H1 (cell line): ENCODE measurements at places on chromosomes 5 and 9. TPM values are rescaled to one million over a fixed set of nuclear protein-coding genes. Genes with fewer than 3 reads are reported as not detected.

The BRINP1 gene
- 19.3 and 19.5 TPM in 2 replicates for polyA plus RNA-seq

DNA sequence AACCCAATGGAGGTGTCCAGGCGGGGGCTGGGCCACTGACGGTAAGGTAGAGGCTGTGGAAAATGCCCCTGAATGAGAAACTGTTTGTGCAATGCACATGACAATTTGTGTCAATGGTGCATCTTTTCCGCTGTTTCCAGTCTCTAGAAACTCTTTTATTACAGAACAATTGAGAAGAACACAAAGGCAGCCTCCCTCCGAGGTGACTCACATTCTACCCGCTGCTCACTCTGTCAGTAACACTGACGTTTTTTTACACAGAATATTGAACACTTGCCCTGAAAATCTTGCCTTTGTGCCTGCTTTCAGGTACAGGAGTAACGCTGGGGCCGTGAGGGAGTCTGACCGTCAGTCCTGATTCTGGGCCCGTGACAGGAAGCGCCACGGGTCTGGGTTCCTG is 11.7 kb upstream of the TENT4A start:
- peaks cover 5% of the 10 kb centered on the region for H3K4me1 ChIP-seq
- no peaks in the 10 kb centered on the region for H3K27me3 ChIP-seq
- no peak for DNase-seq
- no peak overlapping the region for H3K4me3 ChIP-seq

DNA sequence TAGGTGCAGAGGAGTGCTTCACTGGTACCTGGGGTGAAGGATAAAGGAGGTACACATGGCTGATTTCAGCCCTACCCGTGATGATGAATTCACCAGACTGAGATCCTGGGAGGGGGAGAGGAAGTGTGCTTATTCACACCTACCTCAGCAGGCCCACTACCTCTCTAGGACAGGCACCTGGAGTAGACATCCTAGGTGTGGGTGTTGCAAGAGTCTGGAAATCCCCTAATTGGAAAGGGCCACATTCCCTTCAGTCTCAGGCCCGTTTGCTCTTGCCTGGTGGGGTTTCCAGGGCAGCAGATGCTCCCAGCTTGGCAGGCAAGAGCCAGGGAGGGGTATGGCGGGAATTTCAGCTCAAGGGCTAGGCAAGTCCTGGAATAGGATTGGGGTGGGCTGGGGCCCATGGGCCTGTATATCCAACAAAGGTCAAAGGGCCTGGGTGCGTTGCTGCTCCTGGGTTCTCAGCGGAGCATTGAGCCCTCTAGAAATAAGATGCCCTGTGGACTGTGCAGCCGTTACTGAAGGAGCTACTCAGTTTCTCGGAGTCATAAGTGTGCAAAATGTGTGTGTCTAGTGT is 5.8 kb upstream of the CCL21 start:
- no peak overlapping the region for H3K4me3 ChIP-seq
- DNase-seq: no peak
- H3K4me1 ChIP-seq: no peaks in the 10 kb centered on the region
- no peak overlapping the region for H3K27ac ChIP-seq
- no peaks in the 10 kb centered on the region for H3K36me3 ChIP-seq

DNA sequence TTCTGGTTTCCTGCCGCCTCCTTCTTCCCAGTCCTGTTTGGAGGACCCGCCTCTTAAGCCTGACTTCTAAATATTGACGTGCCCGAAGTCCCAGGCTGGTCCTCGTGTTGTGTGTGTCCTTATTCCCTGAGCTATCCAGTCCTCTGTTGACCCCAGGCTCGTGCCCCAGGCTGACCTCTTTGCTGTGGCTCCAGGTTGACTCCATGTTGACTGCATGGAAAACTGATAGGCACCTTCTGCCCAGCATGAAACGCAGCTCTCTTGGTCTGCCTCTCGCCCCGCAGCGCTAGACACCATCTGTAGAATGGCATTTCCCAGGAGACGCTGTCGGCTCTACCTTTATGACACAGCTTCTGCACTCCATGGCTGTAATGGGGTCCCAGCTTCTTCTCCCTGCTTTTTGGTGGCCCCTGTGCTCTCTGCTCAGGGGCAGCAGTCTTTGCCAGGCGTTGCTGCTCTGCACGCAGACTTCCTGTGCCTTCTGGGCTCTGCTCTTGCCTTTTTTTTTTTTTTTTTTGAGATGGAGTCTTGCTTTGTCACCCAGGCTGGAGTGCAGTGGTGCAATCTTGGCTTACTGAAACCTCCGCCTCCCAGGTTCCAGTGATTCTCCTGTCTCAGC is 28.4 kb downstream of the EHMT1 start:
- DNase-seq: no peak
- no peaks in the 10 kb centered on the region for H3K4me1 ChIP-seq
- H3K36me3 ChIP-seq: no peaks in the 10 kb centered on the region
- H3K27ac ChIP-seq: no peak overlapping the region; the same call in 1 of the 2 replicates
- H3K4me3 ChIP-seq: no peak overlapping the region

DNA sequence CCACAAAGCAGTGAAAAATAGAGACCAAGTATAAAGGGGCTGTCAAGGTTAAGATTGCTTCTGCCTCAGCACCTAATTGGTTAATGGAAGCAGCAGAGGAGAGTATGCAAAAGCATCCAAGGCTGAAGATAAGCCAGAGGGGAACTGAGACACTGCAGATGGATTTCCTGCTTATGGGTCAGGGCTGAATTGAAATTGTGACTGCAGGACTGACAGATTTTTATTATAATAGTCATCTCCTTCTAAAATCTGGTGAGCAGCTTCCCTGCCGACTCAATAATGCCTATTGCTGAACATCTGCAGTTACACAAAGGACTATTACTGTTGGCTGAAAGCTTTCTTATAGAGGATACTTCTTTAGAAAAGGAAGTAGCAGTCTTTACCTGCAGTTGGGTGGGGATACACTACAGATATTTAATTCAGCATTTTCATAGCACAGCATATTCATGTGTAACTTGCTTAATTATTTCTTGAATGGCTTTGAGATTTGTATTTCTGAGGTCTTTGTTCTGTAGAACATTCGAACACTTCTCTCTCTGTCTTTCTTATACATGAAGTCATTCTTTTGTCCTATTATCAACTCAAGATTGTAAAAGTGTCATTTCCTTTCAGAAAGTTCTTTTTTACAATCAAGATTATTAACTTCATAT is 363.0 kb upstream of the RIOK2 start:
- DNase-seq: no peak
- H3K27me3 ChIP-seq: no peaks in the 10 kb centered on the region
- no peaks in the 10 kb centered on the region for H3K36me3 ChIP-seq
- H3K4me3 ChIP-seq: no peak overlapping the region

The TNFSF15 gene
- polyA plus RNA-seq: 0.06 and 0.09 TPM in 2 replicates

The INSYN2B gene
- not detected in 2 replicates for polyA plus RNA-seq

The BTNL3 gene
- not detected in 2 replicates for polyA plus RNA-seq

GRCh38 chr5:52909192-52909591 is 80.0 kb upstream of the ITGA2 start:
- H3K4me1 ChIP-seq: no peaks in the 10 kb centered on the region
- DNase-seq: no peak
- H3K27ac ChIP-seq: no peak overlapping the region
- no peaks in the 10 kb centered on the region for H3K36me3 ChIP-seq
- H3K4me3 ChIP-seq: no peak overlapping the region
- no peaks in the 10 kb centered on the region for H3K27me3 ChIP-seq

The SLC46A2 gene
- polyA plus RNA-seq: 0.02 and 0.03 TPM in 2 replicates

DNA sequence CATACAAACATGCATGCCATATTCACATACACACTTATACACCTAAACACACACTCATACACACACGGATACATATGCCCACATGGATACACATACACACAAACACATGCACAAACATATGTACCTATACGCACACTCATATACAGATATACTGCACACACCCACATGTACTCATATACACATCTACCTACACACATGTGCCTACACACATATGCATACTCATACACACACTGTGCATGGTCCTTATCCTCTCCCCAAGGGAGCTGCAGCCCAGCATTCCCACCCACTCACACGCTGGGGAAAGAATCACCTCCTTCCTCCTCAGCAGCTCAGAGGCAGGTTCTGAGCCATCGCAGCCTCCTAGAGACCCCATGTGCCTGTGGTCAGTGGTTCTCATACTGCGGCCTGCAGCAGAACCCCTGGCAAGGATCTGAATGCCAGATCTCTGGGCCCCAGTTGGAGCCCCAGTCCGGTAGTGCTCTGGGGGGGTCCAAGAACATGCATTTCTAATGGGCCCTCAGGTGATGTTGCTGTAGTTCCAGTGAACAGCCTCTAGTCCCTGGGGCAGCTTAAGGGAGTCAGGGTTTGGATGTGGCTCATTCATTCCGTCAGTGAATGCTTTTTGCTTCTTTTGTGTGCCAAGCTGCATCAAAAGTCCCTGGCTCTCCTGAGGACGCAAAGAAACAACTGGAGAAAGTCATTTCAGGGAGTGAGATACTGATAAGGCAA is 39.0 kb downstream of the SEMA4D start:
- H3K36me3 ChIP-seq: no peaks in the 10 kb centered on the region; the same call in 1 of the 2 replicates
- H3K4me3 ChIP-seq: no peak overlapping the region
- H3K27me3 ChIP-seq: no peaks in the 10 kb centered on the region

GRCh38 chr5:21685522-21685921 is 1167.6 kb downstream of the CDH12 start:
- H3K27me3 ChIP-seq: no peaks in the 10 kb centered on the region
- H3K4me3 ChIP-seq: no peak overlapping the region
- H3K27ac ChIP-seq: no peak overlapping the region
- no peaks in the 10 kb centered on the region for H3K4me1 ChIP-seq
- H3K36me3 ChIP-seq: no peaks in the 10 kb centered on the region
- DNase-seq: no peak

DNA sequence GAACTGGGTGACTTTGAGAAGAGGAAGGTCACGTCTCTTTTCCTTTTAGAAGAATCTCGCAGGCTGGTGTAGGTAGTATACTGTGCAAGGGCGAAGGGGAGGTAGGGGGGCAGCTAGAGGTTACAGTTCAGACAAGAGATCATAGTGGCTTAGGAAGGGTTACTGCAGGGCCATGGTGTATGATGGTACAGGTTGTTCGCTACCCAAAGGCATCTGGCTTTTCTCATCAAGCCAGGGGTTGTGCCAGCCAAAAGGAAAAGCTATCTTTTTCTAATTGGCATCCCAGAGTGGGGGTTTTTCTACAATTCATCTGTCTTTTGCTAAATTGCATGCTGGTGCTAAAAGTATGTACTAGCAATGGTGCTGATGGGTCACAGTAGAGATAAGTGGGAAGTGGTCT is 22.8 kb downstream of the MAMDC2 start:
- H3K27me3 ChIP-seq: no peaks in the 10 kb centered on the region
- no peaks in the 10 kb centered on the region; the same call in 1 of the 2 replicates for H3K4me1 ChIP-seq
- no peak for DNase-seq
- H3K36me3 ChIP-seq: no peaks in the 10 kb centered on the region
- H3K27ac ChIP-seq: no peak overlapping the region
- no peak overlapping the region for H3K4me3 ChIP-seq

DNA sequence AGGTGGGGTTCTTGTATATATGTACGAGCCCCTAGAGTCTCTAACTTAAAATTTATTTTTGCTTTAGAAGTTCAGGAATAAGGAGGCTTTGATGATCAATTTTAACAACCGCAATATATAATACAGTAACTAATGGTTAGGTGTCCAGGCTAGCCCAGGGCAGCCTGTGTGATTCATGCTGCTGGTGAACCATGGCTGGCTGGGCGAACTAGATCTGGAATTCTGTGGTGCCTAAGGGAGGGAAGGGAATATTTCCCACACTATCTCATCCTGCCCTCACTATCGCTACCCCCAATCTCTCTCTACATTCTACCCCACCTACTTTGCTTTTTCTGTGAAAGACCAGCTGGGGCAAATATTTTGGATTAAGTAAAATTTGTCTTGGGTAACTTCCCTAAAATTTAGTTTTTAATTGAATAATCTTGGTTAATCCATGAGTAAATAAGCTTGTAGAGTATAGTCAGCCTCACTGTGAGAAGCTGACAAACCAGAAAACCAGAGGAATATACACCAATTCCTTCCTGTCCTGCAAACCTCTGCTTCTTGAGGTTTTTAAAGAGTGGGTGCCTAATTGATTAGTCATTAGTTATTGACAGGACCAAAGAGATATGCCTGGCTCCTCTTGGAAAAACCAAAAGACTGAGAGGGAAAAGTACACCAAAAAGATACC is 115.1 kb upstream of the CCDC152 start:
- H3K4me1 ChIP-seq: no peaks in the 10 kb centered on the region
- no peaks in the 10 kb centered on the region for H3K36me3 ChIP-seq
- no peaks in the 10 kb centered on the region for H3K27me3 ChIP-seq

GRCh38 chr9:99488131-99489059 is 266.3 kb downstream of the SEC61B start:
- DNase-seq: no peak
- no peak overlapping the region for H3K27ac ChIP-seq
- H3K36me3 ChIP-seq: no peaks in the 10 kb centered on the region
- H3K4me1 ChIP-seq: peaks cover 11% of the 10 kb centered on the region
- H3K4me3 ChIP-seq: no peak overlapping the region
- no peaks in the 10 kb centered on the region for H3K27me3 ChIP-seq

The ITGA1 gene
- polyA plus RNA-seq: 1.3 and 2.3 TPM in 2 replicates

The RANBP6 gene
- 4.2 and 5.7 TPM in 2 replicates for polyA plus RNA-seq

- H3K4me1 ChIP-seq: no peaks in the 10 kb centered on the region
- no peak overlapping the region for H3K4me3 ChIP-seq
- no peaks in the 10 kb centered on the region for H3K36me3 ChIP-seq
Measured at GRCh38 chr5:109682383-109682782, 7.3 kb upstream of the MAN2A1 start.

The ABLIM3 gene
- 0.36 and 0.38 TPM in 2 replicates for polyA plus RNA-seq

The SLC34A1 gene
- not detected in 2 replicates for polyA plus RNA-seq

The PCA3 gene
- not detected in 2 replicates for polyA plus RNA-seq

- no peaks in the 10 kb centered on the region for H3K36me3 ChIP-seq
- no peaks in the 10 kb centered on the region for H3K4me1 ChIP-seq
- H3K4me3 ChIP-seq: no peak overlapping the region
Measured at GRCh38 chr5:127564002-127564769, 46.7 kb downstream of the PRRC1 start.

GRCh38 chr5:66570201-66570600 is 26.0 kb upstream of the MAST4 start:
- H3K4me3 ChIP-seq: no peak overlapping the region
- no peak overlapping the region for H3K27ac ChIP-seq
- no peak for DNase-seq
- no peaks in the 10 kb centered on the region for H3K4me1 ChIP-seq
- no peaks in the 10 kb centered on the region for H3K27me3 ChIP-seq

GRCh38 chr5:105695941-105696340 is 1974.8 kb downstream of the EFNA5 start:
- no peaks in the 10 kb centered on the region for H3K27me3 ChIP-seq
- no peaks in the 10 kb centered on the region for H3K36me3 ChIP-seq
- no peak overlapping the region for H3K4me3 ChIP-seq
- H3K27ac ChIP-seq: no peak overlapping the region
- H3K4me1 ChIP-seq: no peaks in the 10 kb centered on the region

- DNase-seq: no peak
- H3K27ac ChIP-seq: no peak overlapping the region
- no peaks in the 10 kb centered on the region for H3K4me1 ChIP-seq
- H3K4me3 ChIP-seq: no peak overlapping the region
- no peaks in the 10 kb centered on the region for H3K27me3 ChIP-seq
- no peaks in the 10 kb centered on the region for H3K36me3 ChIP-seq
Measured at GRCh38 chr5:138369706-138370105, 17.2 kb downstream of the KDM3B start.

The GFI1B gene
- 0.11 and 0.20 TPM in 2 replicates for polyA plus RNA-seq

- no peak for DNase-seq
- H3K27ac ChIP-seq: no peak overlapping the region
- H3K36me3 ChIP-seq: no peaks in the 10 kb centered on the region
- H3K27me3 ChIP-seq: no peaks in the 10 kb centered on the region
- H3K4me3 ChIP-seq: no peak overlapping the region
Measured at GRCh38 chr9:8394341-8394740, 594.8 kb upstream of the DMAC1 start.
